ENCODE measurements at places on chromosomes 7 and 10. TPM values are rescaled to one million over a fixed set of nuclear protein-coding genes. Genes with fewer than 3 reads are reported as not detected.

The ACTL6B gene
- not detected for polyA plus RNA-seq

The ZCCHC24 gene
- 10.4 TPM for polyA plus RNA-seq

GRCh38 chr7:69335331-69335730 is 262.9 kb upstream of the AUTS2 start:
- DNase-seq, result no peak

DNA sequence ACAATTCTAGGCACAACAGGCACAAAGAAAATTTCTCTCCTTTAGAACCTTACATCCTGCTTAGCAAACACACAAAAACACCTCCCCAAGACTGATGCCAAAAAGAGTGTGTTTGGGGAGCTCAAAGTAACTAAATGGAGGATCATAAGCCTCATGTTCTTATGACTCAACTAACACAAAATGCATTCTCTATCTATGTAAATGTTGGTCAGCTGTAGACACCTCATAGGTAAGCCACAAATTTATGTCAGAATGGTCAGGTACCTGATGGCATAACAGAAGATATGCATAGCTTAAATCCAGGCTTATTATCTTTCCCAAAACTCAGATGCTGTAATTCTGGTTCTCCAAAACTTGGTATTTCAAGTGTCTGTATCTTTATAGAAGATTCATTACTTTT is 315.1 kb downstream of the C7orf25 start:
- no peak for DNase-seq

DNA sequence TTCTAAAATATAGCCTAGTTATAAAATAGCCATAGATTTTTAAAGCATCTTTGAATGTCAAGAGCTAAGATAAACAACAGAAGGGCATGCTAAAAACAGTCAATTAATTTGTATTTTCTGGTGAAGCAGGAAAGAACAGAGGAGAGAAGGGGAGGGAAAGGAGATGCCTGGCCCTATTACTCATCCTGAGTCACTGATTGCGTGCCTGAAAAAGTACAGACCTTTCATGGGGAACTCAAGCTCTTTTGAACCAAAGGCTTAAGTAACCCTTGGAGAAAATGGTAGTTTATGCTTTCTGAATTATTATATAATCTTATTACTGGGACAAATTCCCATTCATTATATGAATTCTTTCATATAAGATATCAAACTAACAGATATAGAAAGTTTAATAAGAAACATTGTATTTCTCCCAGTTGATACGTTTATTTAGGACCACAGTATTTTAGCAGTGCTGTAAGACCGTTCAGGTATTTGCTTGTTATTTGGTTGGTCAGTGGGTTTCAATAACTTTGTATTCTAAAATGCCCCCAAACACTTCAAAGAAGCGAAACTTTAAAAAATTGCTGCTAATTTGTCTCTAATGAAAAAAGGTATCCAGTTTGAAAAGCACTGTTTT is 151.3 kb downstream of the HGF start:
- no peak for DNase-seq

- DNase-seq, result peak; percentile 58
Observed at GRCh38 chr7:30028749-30029635, 780 bp downstream of the PLEKHA8 start.

DNA sequence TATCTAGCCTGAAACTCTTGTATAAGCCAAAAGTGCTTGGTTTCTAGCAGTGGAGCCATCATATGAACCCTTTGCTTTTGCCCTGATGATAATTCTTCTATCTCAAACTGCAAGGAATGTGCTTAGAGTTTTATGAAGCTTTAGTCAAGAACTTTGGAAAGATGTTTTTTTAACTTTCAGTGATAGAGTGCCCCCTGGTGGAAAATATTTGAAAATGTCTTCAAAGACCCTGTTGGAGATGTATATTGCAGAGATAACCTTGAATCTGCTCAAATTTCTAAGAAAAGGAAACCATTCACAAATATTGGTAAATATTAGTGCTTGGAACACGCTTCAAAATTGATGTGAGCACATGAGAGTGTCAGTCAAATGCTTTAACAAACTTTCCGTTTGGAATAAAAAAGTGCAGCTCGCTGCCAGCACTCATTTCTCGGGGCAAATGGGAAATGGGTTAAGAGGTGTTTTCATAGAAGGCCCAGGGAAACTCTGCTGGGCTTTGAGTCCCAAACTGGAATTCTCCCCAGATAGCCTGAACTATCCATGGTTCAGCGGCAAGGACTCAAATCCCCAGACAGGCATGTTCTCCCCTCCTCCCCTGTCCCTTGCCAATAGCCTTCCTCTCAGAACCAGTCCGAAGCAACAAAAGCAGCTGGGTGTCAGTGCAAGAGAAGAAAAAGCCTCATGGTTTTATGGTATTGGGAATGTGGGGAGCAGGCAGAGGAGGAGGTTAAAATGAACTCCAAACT is 129.3 kb downstream of the MYOF start:
- peak; percentile 69 for DNase-seq

DNA sequence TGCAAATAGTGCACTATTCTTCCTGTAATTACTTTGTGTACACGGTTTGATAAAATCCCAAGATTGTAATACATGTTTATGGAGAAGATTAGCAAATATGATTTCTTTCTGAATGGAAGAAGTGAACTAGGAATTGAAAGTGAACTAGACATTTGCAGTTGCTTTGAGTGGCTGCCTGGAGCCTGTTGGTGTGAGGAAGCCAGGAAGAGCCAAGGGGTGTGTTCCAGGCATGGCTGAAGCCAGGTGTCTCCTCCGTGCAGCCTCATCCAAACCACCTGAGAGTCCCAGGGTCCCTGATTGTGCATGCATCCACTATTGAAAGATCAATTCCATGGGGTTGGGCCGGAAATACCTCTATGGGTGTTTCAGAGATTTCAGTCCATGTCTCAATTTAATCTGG is 253.1 kb upstream of the SHH start:
- no peak for DNase-seq

- no peak for DNase-seq
Observed at GRCh38 chr10:3122486-3123205, 49.9 kb downstream of the PITRM1 start.

DNA sequence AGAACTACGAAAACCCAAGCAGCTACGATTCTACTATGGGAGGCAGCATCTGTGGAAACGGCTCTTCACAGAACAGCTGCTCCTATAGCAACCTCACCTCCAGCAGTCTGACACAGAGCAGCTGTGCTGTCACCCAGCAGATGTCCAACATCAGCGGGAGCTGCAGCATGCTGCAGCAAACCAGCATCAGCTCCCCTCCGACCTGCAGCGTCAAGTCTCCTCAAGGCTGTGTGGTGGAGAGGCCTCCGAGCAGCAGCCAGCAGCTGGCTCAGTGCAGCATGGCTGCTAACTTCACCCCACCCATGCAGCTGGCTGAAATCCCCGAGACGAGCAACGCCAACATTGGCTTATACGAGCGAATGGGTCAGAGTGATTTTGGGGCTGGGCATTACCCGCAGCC is 81.6 kb upstream of the SAMD8 start:
- peak; percentile 99 for DNase-seq

DNA sequence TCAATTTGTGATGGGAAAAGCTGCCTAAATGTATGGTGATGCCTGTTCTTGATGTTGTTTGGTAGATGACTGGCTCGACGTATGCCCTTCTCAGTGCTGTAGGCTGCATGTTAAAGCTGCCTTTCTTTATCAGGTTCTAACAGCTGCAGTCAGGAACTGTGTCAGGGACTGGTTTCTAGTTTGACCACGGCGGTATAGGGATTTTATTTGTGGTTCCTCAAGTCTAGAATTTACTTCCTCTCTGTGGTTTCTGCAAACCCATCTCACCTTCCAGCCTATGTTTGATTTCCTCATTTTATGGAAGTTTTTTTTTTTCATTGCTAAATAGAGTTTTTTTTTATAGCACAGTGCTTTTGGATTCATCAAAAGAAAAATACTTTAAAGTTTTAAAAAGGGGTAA is 26.5 kb downstream of the LMTK2 start:
- DNase-seq, result no peak

- no peak for DNase-seq
Observed at GRCh38 chr10:80292607-80293239, 3.3 kb upstream of the MAT1A start.

DNA sequence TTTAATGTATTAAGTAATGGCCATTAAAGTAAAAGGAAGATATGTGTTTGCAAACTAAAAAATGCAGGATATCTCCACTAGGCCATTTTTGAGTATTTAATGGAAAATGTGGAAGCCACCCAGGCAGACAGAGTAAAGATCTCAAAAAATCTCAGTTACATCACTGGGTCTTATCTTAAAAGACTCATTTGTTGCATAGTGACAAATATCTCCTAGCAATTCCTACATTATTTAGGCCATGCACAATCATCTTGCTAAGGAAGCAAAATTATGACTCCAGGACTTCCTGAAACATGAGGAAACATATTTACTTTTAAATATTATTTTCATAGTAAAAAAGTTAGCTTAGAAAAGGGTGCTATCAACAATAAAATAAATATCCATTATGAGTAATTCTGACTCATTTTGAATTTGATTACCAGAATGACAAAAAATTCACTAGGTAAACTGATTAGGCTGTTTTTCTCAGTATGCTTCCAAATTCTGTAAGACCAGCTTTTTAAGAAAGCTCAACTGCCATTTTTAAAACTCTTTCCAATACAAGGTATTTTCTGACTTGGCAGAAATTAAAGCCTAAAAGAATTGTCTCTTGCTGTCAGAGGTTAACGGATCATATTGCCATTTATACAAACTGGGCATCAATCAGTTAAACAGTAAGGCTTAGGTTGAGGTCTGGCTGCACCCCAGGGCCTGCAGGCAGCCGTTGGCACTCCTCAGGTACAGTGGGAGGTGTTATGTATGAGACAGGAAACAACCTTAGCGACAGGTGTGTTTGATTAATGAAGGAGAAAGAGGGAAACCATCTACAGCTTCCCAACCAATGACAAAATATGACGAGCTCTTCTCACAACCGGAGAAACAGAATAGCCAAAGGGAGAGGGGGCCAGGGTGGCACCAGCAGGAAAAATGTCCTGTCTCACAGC is 31.8 kb downstream of the PCLO start:
- DNase-seq, result no peak

- DNase-seq, result no peak
Observed at GRCh38 chr10:29374162-29374561, 85.3 kb downstream of the LYZL1 start.

- peak; percentile 64 for DNase-seq
Observed at GRCh38 chr7:107078517-107078966, 34.0 kb downstream of the PRKAR2B start.

Measured in lung (tissue), 17 donors.